Sciatic nerve (tissue), 2 donors: ENCODE measurements at places on chromosomes 6 and 20.

- DNase-seq: no peak
Measured at GRCh38 chr20:5844063-5844681, 94.0 kb downstream of the SHLD1 start.

DNA sequence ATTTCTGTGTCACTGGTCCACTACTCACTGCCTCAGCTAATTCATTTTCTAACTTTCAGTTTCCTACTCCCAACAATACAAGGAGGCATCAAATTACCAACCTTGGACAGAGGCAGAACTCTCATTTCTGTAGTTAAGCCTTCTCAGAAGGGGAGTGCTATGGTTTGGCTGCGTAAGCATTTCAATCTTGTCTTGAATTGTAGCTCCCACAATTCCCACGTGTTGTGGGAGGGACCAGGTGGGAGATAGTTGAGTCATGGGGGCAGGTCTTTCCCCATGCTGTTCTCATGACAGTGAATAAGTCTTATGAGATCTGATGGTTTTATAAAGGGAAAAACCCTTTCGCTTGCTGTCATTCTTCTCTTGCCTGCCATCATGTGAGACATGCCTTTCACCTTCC lies 22.9 kb downstream of the HLA-DRA start:
- no peak for DNase-seq

DNA sequence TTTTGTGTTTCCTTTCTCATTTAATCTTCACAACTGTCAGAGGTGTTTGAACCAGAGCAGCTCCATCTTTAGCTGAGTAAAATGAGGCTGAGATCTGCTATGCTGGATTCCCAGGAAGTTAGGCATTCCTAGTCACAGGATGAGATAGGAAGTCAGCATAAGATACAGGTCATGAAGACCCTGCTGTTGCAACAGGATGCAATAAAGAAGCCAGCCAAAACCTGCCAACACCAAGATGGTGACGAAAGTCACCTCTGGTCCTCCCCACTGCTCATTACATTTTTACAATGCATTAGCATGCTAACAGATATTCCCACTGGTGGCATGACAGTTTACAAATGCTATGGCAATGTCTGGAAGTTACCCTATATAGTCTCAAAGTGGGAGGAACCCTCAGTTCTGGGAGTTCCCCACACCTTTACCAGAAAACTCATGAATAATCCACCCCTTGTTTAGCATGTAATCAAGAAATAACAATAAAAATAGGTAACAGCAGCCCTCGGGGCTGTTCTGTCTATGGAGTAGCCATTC lies 262.2 kb upstream of the FERMT1 start:
- no peak for DNase-seq

DNA sequence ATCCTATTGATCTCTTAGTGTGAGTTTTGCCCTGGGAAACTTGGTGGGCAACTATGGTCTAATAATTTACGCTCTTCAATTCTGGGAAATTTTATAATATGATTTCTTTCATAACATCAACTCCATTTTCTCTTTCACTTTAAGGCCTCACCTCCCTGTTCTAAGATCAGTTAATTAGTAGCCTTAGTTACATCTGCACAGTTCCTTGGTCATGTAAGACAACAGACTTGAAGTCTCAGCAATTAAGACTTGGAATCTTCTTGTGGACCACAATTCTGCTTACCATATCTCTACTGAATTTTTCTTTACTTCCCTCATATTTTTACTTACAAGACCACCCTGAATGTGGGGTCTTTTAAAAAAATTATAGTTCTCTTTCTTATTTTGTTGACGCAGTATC lies 8.7 kb downstream of the ENPP3 start:
- no peak for DNase-seq
